ENCODE measurements at places on chromosomes 11 and 22.
A peak's percentile ranks its signal among the peaks of the same experiment; 100 is the strongest.

- no peak for DNase-seq
Observed at GRCh38 chr11:88799771-88800500, 265.8 kb downstream of the GRM5 start.

DNA sequence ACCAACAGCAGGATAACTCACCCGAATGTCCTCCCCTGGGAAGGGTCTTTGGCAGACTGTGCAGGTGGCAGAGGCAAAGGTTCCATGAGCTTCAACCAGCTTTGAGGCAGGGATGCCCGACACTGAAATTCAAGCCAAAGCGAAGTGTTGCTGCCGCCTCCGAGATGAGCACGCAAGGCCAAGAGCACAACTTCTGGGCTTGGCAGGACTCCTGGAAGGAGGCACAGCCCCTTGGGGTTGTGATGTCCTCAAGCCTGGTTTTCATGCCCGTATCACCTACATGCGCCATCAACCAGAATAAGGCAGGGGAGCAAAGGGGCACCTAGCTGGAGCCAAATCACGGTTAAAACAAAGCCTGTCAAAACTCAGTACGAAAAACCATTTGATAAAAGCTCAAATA is 5.7 kb downstream of the SIRT3 start:
- DNase-seq, result no peak

- DNase-seq, result no peak
Observed at GRCh38 chr11:66151273-66151672, 81.2 kb downstream of the PACS1 start.

DNA sequence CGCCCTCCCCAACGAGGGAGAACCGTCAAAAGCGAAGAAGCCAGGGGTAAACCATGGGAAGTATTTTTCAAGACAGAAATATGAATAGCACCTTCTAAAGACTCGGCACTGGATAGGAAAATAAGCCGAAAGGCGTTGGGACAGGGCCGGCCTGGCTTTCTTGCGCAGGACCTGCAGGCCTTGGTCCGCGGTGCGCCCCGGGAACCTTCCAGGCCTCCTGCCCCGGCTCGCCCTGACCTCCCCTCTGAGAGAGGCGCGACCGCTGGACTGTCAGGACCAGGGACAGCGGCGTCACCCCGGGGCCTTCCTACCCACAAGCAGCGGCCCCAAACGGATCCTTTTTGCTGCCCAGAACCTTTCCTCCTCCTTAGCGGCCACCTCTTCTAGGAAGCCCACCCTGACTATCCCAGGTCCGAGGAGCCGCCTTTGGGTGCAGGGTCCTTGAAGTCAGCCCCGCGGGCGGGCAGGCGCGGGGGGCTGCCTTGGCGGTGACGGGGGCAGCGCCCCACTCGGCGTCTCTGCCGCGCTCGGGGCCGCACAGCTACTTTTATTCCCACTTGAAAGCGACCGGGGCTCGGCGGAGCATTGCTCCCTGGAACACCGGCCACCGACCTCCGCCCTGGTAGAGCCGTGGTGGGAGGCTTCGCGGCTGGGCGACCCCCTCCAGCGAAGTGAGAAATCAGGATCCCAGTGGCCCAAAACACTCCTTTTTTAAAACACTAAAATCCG is 650 bp upstream of the MAPK11 start:
- DNase-seq, result peak; percentile 51

- no peak for DNase-seq
Observed at GRCh38 chr11:17764446-17765218, 30.1 kb downstream of the KCNC1 start.

GRCh38 chr11:106644824-106645223 is 373.5 kb downstream of the GUCY1A2 start:
- DNase-seq, result no peak

- no peak for DNase-seq
Observed at GRCh38 chr11:120674542-120674941, 163.0 kb downstream of the GRIK4 start.

DNA sequence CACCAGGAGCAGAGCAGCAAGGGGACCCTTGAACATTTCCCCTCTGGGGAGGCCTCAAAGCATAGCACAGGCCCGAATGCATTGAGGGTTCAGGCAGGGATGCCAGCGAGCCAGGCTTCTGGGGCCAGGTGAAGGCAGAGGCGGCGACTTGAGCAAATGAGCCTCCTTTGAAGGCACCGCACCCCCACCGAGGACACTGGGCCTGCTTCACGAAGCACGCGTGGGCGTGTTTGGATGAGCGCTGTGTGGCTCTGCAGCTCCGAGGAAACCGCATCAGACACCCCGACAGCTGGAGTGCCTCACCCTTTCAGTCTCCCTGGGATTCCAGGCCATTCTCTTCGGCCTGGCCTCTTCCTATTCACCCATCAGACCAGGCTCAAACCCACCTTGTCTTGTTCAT is 301.8 kb downstream of the NTM start:
- DNase-seq, result no peak

GRCh38 chr22:29799217-29799680 is 32.1 kb downstream of the UQCR10 start:
- DNase-seq, result no peak

- DNase-seq, result peak; percentile 35
Observed at GRCh38 chr22:39241794-39242594, 2.8 kb downstream of the PDGFB start.

DNA sequence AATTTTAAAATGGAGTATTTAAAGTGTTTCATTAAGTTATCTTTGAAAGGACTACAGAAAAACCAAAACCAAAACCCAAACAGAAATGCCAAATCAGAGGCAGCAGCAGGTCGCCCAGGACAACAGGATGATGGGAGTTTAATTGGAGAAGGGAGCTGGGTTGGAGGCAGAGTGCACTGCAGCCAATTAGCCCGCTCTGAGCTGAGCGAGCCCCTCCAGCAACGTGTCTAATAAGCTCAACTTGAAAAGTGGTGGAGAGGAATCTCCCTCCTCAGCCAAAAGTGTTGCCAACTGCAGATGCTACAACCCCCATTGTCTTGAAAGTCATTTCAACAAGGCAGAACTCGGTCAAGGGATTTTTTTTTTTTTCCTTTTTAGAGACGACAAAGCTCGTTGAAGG is 323.9 kb downstream of the CADM1 start:
- no peak for DNase-seq

GRCh38 chr22:20295262-20296064 is 24.4 kb downstream of the DGCR6L start:
- no peak for DNase-seq

DNA sequence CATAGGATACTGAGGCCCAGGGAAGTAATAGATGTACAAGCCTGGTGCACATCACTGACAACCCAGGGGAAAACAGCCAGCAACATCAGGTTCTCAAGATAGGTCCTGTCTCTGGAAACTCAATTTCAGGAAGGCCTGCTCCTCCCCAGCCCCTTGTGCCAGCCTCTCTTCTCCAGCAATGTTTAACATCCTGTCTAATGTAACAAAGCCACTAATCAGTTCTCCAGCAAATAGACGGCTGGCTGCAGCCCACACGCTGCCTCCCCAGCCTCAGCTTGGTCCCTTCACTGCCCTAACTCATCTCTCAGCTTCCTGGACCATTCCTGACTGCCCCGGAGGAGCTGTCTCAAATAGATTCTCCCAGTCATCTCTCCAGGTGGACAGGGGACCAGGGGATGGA is 37.8 kb downstream of the RPL27A start:
- no peak for DNase-seq

DNA sequence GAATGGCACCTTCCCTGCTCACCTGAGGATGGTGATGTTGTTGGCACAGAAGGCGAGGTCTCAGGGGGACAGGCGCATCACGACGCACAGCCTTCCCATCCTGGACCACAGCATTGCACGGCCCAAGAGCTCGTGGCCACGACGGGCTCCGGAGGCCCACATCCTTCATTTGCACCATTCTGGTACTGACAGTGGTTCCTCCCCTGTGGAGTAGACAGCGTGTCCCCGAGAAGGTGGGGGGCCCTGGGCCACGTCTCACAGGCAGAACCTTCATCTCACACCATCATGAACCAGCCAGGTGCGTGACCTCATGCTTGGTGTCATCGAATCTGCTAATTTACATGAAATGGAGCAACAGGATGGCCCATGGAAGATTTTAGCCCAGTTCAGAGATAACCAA is 180.0 kb downstream of the CTTN start:
- DNase-seq, result no peak

DNA sequence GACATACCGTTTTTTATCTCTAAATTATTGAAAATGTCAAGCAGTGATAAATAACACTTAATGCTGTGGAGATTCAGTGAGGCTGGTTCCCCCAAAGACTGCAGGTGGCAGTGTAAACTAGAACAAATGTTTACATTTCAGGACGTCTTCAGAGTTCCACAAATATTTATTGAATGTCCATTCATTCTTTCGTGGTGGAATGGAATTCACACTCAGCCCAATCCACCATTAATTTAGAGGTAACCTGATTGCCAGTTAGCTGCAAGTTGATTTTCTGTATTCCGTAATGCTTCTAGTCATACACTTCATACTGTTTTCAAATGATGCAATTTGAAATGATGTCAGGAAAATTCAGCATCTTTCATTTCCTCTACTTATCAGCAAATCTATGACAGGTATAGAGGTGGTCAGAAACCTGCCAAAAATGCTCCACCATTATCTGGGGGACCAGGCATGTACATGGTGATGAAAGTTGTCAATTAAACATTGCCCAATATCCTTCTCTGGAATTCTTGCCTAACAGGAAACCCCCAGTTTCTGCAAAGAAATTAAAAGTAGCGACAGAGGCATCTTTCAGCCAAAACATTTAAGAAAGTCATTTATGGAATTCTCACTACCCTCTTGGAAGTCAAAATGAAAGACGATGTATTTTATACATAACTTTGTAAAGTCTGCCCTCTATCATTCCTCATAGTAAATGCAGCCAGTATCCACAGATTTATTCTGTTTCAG is 94.3 kb upstream of the BMAL1 start:
- no peak for DNase-seq

GRCh38 chr11:56911312-56911711 is 77.4 kb upstream of the OR5AK2 start:
- DNase-seq, result no peak

GRCh38 chr11:66875378-66875777 is 18.5 kb downstream of the LRFN4 start:
- DNase-seq, result no peak

DNA sequence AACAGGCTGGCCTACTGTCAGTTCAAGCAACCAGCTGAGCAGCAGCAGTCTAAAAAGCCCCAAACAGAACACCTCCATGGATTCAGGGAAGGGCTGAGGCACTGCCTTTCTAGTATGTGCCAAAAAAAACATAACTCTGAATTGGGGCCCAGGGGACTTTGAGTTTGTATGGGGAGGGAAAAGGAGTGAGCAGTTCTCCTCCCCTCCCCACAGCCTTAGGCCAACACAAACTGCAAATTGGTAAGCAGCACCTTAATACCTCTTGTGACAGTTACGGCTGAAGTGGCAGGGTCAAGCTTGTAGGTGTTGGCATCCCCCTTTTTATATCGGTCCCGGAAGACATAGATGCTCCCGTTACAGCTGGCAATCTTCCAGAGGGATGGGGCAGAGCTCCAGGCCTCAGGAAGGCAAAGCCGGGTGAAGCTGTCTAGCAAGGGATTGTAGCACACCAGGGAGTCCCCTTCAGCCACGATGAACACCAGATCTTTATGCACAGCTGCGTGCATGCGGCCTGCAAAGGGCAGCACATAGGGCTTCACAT is 6.0 kb downstream of the KBTBD4 start:
- DNase-seq, result no peak

DNA sequence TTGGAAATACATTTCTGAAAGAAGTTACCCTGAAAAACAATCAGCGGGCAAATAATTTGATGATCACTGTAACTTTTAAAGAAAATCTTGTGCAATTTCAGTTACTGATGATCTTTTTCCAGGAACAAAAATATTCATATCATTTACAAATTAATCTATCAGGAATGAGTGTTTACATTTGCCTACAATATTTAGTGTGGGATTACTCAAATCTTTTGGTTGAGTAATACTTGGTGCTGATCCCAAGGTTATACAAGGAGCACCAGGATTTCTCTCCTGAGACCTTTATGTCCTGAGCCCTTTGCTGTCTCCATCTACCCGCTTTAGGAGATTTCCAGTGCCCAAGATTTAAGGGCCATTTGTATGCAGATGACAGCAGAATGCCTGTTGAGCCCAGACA is 116.1 kb downstream of the ATXN10 start:
- no peak for DNase-seq
